ENCODE measurements at places on chromosomes 12 and 14. TPM values are rescaled to one million over a fixed set of nuclear protein-coding genes. Genes with fewer than 3 reads are reported as not detected.

The PTPRQ gene
- total RNA-seq, result not detected

The POMT2 gene
- 10.5 TPM for total RNA-seq

The PPP4R4 gene
- total RNA-seq, result 4.9 TPM

The CATSPERB gene
- total RNA-seq, result 1.8 TPM

The SERPINA9 gene
- not detected for total RNA-seq

The KRT85 gene
- not detected for total RNA-seq

The SSTR1 gene
- total RNA-seq, result not detected

The KRT2 gene
- not detected for total RNA-seq

The ACSM4 gene
- not detected for total RNA-seq

DNA sequence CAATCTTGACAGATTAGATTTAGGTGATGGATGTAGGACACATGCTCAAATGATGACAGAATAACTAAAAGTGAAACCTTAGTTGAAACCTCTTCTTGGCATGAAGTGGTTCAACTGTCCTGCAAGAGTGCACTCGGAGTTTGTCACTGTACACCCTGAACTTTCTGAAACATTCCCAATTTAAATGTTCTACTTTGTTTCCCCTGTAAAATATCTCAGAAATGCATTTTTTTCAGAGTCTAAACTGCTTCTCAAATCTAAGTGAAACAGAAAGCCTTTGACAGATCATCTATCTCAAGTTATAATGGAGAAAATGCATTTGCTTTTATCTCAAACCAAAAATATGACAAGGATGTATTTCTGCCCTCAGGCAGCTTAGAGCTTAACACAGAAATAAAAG lies 66.0 kb downstream of the BHLHE41 start:
- peaks cover 9% of the 10 kb centered on the region for H3K27me3 ChIP-seq
- no peaks in the 10 kb centered on the region for H3K4me1 ChIP-seq
- no peak for DNase-seq

DNA sequence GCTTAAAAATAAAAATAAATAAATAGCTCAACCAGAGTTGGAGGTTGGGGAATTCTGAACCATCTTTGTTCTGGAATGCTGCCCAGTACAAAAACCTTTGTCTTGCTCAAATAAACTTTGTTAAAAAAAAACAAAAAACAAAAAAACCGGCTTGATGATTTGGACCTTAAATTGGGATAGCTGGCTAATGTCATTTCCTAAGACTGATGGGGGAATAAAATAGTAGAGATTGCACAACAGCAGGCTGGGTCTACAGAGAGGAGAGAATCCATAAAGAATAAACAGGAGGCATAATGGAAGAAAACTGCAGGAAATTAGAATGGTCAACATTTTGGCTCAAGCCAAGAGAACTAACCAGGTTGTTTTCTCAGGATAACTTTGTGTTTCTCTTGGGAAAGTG lies 370.9 kb downstream of the AEBP2 start:
- no peak overlapping the region for H3K27ac ChIP-seq
- H3K4me1 ChIP-seq, result no peaks in the 10 kb centered on the region
- H3K36me3 ChIP-seq, result no peaks in the 10 kb centered on the region
- no peak for DNase-seq
- no peak overlapping the region for H3K4me3 ChIP-seq

DNA sequence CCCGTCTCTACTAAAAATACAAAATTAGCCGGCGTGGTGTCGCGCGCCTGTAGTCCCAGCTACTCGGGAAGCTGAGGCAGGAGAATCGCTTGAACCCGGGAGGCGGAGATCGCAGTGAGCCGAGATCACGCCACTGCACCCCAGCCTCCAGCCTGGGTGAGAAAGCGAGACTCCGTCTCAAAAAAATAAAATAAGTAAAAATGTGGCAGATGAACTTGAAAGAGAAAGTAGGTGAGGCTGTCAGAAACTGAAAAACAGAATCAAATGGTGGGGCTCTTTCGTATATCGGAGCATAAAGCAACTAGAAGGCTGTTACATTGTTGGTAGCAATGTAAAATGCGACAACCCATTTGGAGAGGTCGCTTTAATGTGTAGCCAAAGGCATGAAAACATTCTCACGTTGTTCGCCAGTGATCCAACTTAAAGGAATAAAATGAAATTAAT lies 767 bp upstream of the CCNT1 start:
- no peak for DNase-seq
- peak overlapping the region; percentile 97 for H3K27ac ChIP-seq
- peak overlapping the region; percentile 87 for H3K4me3 ChIP-seq

DNA sequence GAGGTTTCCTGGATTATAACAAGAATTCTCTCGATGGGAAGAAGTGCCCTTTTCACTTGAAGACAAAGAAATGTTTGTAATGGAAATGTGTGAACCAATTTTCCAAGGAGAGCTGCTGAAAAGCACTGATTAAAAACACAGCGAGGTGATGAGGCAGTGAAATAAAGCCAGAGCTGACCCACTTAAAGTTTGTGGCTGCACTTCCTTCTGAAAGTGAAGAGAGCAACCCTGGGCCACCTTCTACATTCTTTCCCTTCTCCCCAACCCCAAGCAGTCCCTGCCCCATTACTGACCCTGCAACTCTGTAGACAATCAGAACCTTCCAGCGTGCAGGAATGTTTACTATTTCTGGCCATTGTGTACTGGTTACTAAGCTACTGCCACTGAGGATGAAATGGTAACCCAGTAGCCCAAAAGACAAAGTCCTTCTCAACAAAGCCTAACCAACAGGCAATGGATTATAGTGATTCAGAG lies 173.9 kb downstream of the TTC7B start:
- no peaks in the 10 kb centered on the region for H3K27me3 ChIP-seq
- no peaks in the 10 kb centered on the region for H3K36me3 ChIP-seq
- H3K4me3 ChIP-seq, result no peak overlapping the region
- no peak overlapping the region for H3K27ac ChIP-seq
- H3K4me1 ChIP-seq, result no peaks in the 10 kb centered on the region

DNA sequence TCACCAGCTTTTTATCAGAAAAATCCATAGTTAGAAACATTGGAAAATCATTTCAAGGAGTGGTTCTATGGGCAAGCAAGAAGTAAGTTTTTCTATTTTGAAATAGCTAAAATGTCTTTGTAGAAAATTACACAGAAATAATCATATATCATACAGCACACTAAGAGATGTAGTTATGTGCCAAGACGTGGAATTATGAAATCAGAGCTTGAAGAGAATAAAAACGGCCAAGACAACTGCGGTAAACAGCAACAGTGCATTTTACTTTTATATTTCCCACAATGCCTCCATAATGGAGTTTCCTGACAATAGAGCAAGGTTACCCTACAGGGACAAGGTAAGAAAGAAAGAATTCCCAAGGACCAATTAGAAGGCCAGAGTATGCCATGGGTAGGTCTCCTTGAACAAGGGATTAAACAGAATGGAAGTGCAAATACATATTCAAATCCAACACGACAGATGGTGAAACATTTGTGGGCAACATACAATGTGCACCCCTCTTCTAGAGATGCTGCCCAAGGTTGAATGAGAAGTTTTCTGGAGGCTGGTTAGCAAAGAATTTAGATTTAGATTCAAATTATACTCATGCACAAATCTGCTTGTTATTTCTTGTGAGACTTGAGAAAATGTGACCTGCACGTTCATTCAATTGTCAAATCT lies 76.1 kb upstream of the BTG1 start:
- peaks cover 17% of the 10 kb centered on the region for H3K4me1 ChIP-seq
- DNase-seq, result no peak
- H3K27ac ChIP-seq, result no peak overlapping the region
- no peaks in the 10 kb centered on the region for H3K27me3 ChIP-seq

GRCh38 chr12:29797565-29798355 lies 14.0 kb upstream of the TMTC1 start:
- DNase-seq, result no peak
- no peak overlapping the region for H3K4me3 ChIP-seq
- no peaks in the 10 kb centered on the region for H3K4me1 ChIP-seq
- H3K27me3 ChIP-seq, result no peaks in the 10 kb centered on the region
- no peak overlapping the region for H3K27ac ChIP-seq
- H3K36me3 ChIP-seq, result no peaks in the 10 kb centered on the region

- no peak for DNase-seq
- no peaks in the 10 kb centered on the region for H3K27me3 ChIP-seq
- no peak overlapping the region for H3K4me3 ChIP-seq
- no peaks in the 10 kb centered on the region for H3K36me3 ChIP-seq
Measured at GRCh38 chr12:28568704-28569103, 378.4 kb downstream of the CCDC91 start.

GRCh38 chr12:131452444-131452860 lies 258.4 kb upstream of the SFSWAP start:
- H3K27me3 ChIP-seq, result peaks cover 17% of the 10 kb centered on the region
- DNase-seq, result peak; percentile 34
- H3K4me1 ChIP-seq, result no peaks in the 10 kb centered on the region
- H3K27ac ChIP-seq, result no peak overlapping the region
- H3K4me3 ChIP-seq, result no peak overlapping the region

DNA sequence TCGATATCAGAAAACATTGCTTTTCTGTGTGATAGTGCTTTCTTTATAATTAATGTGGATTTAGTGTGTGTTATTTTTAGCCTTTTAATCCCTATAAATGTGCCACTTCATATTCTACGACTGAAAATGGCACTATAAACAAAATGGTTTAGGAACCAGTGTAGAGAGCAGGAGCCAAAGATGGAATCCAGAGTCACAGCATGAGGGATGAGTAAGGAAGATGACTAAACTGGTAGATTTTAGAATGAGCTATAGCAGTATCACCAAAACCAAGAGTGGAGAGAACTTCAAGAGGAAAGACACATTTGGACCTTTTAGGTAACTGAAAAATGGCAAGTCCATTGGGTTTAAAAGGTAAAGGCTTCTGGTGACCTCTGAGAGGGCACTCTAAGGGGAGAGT lies 887.2 kb downstream of the NRXN3 start:
- H3K27ac ChIP-seq, result no peak overlapping the region
- no peak overlapping the region for H3K4me3 ChIP-seq
- H3K4me1 ChIP-seq, result no peaks in the 10 kb centered on the region
- no peak for DNase-seq
- H3K27me3 ChIP-seq, result no peaks in the 10 kb centered on the region
- no peaks in the 10 kb centered on the region for H3K36me3 ChIP-seq

- H3K4me3 ChIP-seq, result no peak overlapping the region
Measured at GRCh38 chr12:126219139-126219538, 1153.9 kb downstream of the AACS start.

DNA sequence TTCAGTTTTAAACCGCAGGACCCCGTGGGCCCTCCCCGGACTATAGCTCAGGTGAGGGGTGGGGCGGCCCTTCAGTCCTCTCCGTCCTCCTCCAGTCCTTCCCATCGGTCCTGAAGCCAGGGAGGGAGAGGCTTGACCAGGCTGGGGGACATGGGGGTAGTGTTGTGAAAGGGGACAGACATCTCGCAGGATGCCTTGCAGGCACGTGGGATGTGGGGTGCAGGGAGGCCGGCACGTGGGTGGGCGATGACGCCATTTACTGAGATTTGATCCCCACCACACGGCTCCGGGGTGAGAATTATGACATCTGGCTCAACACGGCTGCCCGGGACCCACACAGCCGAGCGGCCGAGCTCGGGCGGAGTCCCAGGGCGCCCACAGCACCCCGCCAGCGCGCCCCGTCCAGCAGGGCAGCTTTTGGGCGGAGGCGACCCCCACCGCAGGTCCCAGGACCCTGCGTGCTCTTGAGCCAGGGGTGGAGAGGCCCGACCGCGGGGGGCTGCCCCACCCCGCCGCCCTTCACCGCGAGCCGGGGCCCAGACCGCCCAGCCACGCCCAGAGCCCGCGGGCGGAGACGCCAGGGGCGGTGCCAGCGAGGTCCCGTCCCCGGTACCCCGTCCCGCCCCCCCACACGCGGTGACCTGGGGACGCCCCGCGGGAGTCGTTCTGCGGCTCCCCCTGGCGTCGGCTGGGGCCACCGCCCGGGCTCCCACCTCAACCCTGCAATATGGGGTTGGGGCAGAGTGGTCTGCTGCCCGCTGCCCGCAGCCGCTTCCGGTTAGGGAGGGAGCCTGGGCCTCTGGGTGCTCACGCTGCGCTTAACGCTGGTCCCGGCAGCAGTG lies 3.3 kb upstream of the EXOC3L4 start:
- no peaks in the 10 kb centered on the region for H3K36me3 ChIP-seq
- peak; percentile 78 for DNase-seq
- H3K27me3 ChIP-seq, result no peaks in the 10 kb centered on the region
- H3K4me3 ChIP-seq, result peak overlapping the region; percentile 17
- peaks cover 7% of the 10 kb centered on the region for H3K4me1 ChIP-seq

DNA sequence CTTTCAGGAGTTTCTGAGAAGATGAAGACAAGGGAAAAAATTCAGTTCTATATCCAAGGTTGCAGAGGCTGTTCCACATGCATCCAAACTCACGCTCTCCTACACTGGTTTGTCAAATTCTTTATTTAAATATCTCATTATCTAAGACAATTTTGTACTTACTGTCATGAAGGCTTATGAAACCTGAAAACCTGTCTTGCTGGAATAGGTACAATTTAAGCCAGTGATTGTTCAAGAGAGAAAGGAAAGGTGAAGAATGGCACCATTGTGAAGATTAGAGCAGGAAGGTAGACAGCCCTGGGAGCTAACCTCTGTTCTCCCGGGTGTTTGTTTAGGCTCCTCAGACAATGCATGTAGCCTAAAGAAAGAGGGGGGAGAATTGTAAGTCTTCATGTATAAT lies 315.1 kb upstream of the PRKD1 start:
- H3K27me3 ChIP-seq, result no peaks in the 10 kb centered on the region
- H3K4me3 ChIP-seq, result no peak overlapping the region
- H3K4me1 ChIP-seq, result no peaks in the 10 kb centered on the region
- DNase-seq, result no peak
- H3K36me3 ChIP-seq, result no peaks in the 10 kb centered on the region

DNA sequence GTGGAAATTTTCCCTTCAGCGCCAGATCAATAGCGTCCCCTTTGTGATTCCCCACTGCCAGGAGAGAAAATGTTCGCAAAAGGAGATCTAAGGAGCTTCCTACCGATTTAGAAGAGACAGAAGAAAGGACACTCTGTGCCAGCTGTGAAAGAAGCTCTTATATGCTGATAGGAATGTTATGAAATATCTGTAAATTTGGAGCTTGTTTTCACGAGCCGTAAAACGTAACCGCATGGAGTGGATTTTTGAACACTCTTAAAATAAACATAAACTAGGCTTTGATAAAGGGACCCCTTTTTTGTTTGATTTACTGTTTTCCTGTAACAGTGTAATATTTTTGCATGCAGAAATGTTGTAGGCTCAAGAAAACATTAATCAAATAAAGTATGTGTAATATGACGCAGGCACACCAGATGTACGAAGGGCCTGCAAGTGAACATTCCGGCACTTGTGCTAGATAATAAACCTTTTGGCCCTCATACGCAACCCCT lies 346.8 kb downstream of the ETNK1 start:
- no peaks in the 10 kb centered on the region for H3K27me3 ChIP-seq
- H3K4me1 ChIP-seq, result no peaks in the 10 kb centered on the region
- DNase-seq, result no peak
- no peaks in the 10 kb centered on the region for H3K36me3 ChIP-seq

DNA sequence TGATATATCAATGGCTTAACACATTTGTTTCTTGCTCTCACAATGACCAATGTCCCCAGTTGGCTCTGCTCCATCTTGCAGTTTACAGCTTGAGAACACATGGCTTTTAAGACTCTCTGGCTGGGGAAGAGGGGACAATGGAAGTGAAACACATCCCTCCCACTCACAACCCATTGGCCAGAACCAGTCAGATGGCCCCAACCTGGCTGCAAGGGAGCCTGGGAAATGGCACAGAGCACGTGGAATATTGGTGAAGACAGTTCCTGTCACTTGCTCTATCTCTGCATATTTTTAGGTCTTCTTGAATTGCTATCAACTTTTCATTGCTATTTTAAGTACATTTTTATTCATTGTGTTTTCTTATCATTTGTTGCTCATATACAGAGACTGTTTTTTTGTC lies 345.4 kb downstream of the MED13L start:
- H3K4me3 ChIP-seq, result no peak overlapping the region
- H3K27me3 ChIP-seq, result peaks cover 7% of the 10 kb centered on the region
- no peaks in the 10 kb centered on the region for H3K4me1 ChIP-seq
- H3K27ac ChIP-seq, result no peak overlapping the region
